Stimulated activated CD8-positive, alpha-beta memory T cell treated with anti-CD3 and anti-CD28 coated beads, Interleukin-4, amount 100 ng/mL, for 4 hours (primary cell): ENCODE measurements at places on chromosomes 2 and 18.

GRCh38 chr2:127051116-127052056 lies 55.6 kb downstream of the BIN1 start:
- DNase-seq, result no peak

DNA sequence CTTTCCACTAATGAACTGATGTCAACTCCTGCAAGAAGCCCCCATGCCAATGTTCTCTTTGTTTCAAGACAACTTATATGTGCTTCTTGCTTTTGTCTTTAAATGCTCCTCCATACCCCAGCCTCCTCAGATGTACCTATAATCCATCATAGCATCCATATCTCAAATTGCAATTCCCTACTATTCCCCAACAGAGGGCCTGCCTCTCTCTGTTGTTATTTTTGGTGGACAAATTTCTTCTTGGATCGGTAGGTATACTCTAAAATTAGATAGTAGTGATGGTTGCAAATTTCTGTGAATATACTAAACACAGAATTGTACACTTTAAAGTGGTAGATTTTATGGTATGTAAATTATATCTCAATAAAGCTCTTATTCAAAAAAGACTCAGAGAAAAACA lies 820.1 kb downstream of the METTL4 start:
- no peak for DNase-seq

- no peak for DNase-seq
Measured at GRCh38 chr2:142041105-142041504, 89.7 kb downstream of the LRP1B start.

DNA sequence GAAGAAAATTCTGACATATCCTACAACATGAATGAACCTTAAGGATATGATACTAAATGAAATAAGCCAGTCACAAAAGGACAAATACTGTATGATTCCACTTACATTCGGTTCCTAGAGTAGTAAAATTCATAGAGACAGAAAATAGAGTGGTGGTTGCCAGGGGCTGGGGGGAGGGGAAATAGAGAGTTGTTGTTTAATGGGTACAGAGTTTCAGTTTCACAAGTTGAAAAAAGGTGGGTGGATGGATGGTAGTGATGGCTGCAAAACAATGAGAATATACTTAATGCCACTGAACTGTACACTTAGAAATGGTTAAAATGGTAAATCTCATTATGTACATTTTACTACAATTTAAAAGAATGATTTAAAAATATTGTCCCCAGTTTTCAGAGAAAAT lies 53.3 kb upstream of the NFU1 start:
- DNase-seq, result no peak

DNA sequence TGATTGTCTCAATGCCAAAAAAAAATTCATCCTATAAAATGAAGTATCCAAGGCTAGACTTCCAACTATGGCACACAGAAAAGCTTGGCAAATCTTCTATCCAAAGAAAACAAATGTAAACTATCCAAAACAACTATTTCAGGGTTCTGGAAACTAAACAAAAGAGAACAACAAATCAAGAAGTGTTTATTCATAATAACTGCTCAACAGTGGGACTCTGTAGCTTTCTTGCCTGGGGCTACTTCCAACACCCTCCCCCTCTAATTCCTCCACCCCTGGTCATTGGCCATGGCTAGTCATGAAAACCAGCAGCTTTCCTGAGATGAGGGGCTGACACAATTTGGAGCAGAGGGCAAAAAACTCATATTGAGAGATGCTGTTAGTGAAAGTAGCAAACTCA lies 107.0 kb downstream of the EXOC6B start:
- DNase-seq, result no peak

- no peak for DNase-seq
Measured at GRCh38 chr2:216690853-216691741, 4.3 kb downstream of the IGFBP5 start.

DNA sequence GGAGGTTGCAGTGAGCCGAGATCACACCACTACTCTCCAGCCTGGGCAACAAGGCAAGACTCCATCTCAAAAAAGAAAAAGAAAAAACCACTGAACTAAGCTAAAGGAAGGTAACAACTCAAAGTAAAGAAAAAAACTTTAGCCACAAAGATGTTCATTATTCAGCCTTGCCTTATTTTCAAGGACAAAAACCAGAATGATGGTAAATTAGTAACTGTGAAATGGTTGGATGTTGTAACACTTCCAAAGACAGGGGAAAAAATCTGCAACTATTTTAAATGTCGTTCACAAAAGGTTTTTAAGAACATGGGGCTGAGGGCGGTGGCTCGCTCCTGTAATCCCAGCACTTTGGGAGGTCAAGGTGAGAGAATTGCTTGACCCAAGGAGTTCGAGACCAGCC lies 10.1 kb downstream of the ADAM17 start:
- no peak for DNase-seq

DNA sequence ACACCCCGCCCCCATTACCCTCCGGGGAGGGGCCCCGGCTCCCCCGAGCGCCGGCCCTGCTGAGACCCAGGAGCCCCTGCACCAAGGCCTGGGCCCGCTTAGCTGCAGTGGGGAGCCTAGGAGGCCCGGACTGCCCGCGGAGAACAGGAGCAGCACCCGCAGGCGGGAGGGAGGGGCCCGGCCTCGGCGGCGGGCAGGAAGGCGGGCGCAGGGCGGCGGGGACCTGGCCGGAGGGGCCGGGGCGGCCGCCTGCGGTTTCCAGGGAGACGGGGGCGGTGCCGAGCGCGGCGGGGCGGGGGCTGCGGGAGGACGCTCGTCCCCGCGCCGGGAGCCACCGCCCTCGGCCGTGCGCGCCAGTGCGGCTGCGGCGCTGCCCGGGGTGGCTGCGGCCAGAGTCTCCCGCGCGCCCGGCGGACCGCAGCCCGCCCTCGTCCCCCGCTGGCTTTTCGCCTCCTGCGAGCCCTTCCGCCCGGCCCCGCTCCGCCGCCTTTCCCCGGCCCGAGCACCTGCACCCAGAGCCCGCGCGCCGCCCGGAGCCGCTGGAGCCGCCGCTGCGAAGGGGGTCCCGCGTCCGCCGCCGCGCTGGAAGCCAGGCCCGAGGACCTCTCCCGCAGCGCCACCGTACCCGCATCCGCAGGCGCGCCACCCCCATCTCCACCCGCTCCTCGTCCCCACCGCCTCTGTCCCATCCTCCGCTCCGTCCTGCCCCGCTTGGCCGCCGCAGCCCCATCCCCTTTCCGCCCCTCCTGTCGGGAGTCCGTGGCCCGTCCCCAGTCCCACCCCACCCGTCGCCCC lies 17.2 kb downstream of the GPC1 start:
- DNase-seq, result no peak

DNA sequence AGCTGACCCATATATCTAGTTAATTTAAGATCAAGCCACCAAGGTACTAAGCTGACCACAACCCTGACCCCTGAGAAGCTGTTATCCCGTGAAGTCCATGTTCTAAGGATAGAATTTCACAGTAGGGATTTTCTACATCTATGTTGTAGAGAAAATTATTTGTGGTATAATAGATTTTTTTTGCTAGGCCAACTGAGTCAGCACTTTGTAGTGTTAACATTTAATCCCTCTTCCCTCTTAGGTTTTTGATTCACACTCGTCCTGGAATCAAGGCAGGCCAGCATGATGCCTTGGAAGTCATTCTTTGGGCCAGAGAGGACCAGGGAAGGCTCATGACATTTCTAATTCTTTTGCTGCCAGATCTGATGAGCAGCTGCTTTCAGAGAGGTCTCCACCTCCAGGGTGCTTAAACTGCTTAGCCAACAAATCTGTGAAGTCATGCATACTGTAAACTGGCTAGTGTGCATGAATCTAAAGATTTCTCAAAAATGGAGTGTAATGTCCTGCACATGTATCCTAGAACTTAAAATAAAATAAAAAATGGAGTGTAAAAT lies 102.5 kb downstream of the RBM43 start:
- DNase-seq, result no peak

DNA sequence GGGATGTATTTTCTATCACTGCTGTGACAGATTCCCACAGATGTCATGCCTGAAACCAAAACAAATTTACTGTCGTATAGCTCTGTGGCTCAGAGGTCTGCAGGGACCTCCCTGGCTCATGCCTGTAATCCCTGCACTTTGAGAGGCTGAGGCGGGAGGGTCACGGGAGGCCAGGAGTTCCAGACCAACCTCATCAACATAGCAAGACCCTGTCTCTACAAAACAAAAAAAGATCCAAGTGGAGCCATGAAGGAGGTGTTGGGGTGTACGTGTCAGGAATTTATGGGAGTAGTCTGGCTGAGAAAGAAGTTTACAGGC lies 51.0 kb upstream of the FAHD2A start:
- no peak for DNase-seq

DNA sequence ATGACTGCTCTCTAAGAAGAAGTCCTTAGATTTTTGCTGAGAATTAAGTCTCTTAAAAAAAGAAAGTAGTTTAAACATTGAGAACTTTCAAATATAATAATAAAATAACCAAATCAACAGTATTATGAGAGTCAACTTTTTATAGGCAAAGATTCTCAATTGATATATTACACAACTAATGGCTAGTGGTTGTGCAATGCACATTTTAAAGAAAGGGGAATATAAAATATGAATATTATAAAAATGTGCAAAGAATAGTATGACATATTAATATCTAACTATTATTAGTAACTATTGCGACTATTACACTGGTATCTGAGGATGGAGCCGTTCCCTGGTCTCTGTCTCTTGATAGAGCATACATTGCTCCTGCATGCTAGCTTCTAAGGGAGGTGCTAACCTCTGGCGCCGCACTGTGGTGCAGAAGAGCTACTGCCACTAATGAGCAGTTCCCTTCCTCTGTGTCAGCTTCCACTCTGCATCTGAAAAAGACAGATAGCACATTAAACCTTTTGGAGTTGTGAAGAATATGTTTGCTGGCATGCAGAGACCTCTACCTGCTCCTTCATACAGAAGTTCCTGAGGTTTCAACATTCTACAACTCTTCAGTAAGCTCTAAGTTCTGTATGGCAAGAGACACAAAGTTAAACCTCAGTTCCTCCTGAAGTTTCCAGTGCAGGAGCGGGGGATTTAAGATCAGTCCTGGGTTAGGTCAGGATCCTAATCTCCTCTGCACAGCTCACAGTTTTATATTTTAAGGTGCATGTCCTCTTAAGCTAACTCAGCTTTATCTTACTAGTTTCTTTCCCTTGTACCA lies 3.5 kb upstream of the SLC9A2 start:
- no peak for DNase-seq

- no peak for DNase-seq
Measured at GRCh38 chr2:10264506-10265328, 38.0 kb upstream of the HPCAL1 start.

DNA sequence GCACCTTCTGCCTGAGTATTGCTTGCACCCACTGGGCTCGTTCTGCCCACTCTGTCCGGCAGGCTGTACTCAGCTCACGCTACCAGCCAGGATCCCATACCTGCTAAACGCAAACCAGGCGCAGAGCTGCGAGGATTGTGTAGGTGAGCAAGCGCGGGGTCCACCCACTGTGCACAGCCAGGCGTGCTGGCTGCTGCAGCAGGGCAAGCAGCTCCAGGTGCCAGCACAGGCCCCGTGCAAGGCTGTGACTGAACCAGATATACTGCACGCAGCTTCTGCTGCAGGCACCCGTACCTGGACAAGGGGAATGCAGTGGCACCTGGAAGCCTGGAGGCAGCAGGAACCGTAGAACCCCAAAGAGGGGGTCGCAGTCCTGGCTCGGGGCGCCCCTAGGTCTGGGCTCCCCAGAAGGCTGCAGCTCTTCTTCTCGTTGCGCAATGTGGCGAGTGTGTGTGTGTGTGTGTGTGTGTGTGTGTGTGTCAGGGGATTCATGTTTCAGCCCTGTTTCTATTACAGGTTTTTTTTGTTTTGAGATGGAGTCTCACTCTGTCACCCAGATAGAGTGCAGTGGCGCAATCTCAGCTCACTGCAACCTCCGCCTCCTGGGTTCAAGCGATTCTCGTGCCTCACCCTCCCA lies 46.1 kb upstream of the RAB1A start:
- DNase-seq, result no peak

GRCh38 chr2:132538331-132538855 lies 121.8 kb downstream of the GPR39 start:
- no peak for DNase-seq

GRCh38 chr2:203859030-203859789 lies 8.4 kb upstream of the CTLA4 start:
- no peak for DNase-seq

DNA sequence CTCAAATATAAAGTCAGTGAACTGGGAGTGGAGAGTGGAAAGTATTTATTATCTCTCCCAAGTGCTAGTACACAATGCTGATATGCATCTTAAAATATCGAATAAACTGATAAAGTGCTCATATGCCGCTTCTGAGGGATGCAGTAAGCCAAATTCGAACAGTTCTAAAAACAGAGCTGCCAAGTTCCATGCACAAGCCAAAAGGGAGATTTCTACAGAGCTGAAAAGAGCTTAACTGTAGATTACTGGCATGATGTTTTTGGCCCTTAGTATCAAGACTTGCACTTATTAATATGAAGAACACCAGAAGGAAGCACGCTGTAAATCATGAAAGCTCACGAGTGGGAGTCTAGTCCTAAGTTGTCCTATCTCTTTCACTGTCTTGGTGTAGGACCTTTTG lies 7.9 kb downstream of the TMEFF2 start:
- DNase-seq, result no peak

DNA sequence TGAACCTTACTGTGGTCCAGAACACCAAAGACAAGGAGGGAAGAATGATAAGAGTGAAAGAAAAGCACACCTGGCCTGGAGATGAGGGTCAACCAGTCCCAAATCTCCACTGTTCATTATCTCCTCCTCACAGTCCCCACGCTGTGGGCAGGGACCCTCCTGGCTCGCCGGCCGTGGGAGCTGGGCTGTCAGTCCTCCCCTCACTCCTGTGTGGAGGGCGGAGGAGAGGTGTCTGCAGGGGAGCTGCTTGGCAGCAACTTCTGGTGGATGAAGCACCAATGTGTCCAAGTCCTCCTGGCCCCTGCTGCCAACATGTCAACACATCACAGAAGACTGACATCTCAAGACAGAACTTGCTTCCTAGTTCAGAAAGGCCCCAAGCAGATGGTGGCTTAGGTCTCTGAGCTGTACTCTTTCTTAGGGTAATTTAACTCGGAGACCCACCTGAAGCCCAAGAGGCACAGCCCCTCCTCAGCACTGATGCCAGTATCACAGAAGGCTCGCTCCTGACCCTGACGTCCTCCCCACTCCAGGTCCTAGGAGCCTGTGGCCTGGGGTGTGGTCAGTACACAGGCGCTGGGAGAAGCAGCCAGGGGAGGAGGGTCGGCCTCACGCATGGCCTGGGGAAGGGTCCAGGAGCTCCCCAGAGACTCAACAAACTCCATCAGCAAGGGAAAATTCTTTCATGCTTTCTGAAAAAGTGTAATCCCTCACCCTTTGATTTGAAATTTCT lies 54.5 kb downstream of the PARD6G start:
- no peak for DNase-seq

DNA sequence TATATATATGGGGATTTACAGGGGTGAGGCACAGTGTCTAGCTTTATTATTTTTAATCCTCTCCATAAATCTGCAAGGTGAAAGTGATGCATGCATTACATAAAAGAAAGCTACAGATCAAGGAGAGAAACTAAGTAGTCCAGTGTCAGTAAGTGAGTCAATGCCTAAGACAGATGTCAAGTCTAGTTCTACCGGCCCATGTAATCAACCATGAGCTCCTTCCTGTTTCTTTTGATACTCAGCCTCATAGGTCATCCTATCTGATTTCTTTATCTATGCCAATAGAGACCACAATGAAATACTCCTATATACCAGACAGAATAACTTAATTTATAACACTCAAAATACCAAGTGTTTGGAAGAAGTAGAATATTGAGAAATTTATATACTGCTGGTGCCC lies 20.2 kb upstream of the GYPC start:
- no peak for DNase-seq
